ENCODE measurements at places on chromosomes 13 and 19.

DNA sequence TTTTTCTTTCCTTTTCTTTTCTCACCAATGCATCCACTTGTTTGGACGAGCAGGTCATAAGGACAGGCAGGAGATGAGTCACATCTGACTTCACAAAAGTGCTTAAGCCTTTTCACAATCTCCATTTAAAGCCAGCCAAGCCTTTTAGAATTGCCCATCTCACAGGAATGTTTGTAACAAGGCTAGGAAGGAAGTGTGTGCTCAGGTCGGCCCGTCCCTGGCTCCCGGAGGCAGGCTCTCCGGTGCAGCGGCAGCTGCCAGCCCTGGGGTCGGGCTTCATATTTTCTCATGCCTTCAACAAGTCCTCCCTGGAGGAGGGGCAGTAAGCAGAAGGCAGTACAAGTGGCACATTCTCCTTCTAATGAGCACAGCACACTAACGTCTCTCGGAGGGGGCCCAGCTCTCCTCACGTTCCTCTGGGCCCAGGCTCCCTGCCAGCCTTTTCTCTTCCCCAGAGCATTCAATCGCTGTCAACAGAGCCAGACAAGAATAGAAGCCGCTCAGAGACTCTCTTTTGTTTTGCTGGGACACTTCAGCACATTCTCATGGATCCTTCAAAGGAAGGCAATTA, 180.5 kb downstream of the COL4A1 start:
- DNase-seq, result no peak

- DNase-seq, result peak; percentile 87
Observed at GRCh38 chr19:1855040-1855827, 7.0 kb upstream of the REXO1 start.

- no peak for DNase-seq
Observed at GRCh38 chr19:55189403-55189835, 9.3 kb upstream of the SYT5 start.

- no peak for DNase-seq
Observed at GRCh38 chr13:51683597-51683996, 99.3 kb downstream of the WDFY2 start.

DNA sequence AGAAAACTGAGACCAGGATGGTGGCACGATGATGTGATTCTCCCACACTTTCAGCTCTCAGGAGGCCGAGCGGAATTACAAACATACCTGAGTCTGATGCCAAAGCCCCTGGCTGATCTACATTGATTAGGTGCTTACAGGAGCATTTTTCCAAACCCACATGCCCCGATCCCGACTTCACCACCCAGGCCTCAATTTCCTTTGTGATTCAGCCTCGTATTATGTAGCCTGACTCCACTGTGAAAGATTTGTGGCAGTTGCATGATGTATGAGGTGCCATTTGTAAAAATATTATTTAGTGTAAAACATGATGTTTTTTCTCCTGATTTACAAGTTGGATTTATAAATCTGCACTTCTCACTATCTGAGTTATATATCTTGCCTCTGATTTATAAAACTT, 118.0 kb downstream of the TSHZ3 start:
- DNase-seq, result no peak

DNA sequence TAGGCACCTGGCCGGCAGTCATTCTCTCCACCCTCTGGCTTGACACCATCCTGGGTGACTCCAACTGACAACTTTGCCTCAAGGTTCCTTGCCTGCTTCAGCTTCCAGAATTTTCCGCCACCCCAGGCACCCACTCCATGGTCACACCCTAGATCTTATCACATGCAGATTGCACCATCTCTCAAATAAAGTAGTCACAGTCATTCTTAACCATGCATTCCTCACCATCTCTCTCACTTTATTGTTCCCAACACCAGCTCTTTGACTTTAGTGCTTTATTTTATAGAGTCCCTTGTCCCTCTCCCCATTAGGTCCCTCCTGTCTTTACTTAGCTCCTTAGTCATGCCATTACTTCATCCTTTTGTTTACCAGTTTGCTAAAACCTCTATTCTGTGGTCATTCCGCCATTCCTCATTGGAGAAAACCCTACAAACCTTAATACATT, 351.7 kb downstream of the SPRY2 start:
- DNase-seq, result no peak

GRCh38 chr13:32415019-32415418, 12.9 kb downstream of the N4BP2L1 start:
- DNase-seq, result no peak

- no peak for DNase-seq
Observed at GRCh38 chr13:42968906-42969305, 23.1 kb downstream of the EPSTI1 start.

DNA sequence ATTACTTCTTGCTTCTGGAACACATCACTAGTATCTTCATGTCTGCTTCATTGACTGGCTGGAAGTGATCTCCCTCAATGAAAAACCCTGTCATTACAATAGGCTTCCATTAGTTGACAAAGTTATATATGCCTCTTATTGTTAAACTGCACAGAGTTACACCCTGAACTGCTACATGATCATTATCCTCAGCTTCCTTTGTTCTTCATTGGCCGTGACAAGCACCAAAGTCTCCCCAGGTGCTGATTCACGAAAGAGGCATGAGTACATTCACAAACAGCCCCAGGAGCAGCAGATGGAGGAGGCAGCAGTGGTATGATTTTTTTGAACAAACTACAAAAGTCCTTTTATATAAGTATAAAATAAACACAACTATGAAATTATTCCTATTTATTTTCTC, 51.4 kb downstream of the VWA8 start:
- DNase-seq, result no peak

DNA sequence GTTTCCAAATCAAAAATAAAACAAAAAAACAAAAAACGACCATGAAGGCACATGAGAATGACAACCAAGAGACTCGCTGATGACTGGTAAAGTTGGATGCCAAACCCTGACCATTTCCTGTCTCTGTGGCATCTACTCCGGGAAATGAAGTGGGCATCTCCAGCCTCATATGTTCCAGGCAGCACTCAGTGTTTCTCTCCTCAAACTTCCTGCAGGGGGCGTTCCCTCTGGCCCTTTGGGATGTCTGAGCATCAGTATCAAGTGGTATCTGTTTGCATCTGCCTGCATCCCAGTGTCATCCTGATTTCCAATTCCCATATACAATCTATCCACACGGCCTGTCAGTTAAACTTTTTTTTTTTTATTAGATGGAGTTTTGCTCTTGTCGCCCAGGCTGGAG, 9.8 kb upstream of the SIGLEC12 start:
- no peak for DNase-seq

DNA sequence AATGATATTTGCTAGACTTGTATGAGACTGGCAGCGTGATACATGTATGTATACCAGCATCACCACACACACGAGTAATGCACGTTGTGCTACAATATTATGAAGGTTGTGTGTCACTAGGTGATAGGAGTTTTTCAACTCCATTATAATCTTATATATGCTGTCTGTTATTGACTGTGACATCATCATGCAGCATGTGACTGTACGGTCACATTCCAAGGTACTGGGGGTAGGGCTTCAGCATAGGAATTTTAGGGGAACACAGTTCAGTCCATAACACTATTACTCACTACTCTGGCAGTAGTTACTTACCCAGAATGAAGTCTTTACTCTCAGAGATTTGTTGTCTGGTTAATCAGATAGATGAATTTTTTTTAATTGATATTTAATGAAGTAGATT, 91.1 kb downstream of the CDK8 start:
- no peak for DNase-seq

DNA sequence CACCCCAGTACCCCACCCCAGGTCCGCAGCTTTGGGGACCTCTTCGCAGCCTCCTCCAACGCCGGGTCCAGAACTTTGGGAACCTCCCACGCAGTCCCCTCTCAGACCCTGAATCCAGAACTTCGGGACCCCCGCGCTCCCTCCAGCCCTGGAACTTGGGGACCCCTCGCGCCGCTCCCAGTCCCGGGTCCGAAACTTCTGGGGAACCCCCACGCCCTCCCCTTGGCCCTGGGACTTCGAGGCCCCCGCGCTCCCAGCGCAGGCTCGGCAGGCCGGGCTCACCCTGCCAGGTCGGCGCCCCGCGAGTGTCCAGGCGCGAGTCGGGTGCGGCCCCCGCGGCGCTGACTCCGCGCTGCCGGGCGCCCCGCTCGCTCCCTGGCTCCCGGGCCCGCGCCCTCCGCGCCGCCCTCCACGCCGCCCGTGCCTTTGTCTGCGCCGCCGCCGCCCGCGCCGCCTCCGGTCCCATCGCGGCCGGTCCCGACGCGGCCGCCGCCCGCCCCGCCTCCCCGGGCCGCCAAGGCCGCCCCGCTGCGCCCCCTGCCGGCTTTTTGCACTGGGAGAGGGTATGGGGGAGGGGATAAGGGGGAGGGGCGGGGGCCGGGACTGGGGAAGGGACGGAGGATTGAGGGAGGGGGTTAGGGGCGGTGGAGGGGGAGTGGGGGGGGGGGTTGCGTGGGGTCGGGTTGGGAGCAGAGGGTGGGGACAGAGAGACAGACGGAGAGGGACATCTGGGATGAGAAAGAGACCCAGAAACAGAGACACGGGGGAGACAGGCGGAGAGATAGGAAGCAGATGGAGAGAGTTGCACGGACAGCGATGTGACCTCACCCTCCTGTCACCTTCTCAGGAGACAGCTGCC, at the start of gene HOMER3:
TSS of gene HOMER3 (minus strand) at position 449 of the 859 bp plus-strand sequence. CDS start 2,235 bp downstream, outside the sequence.
- peak; percentile 68 for DNase-seq

- no peak for DNase-seq
Observed at GRCh38 chr13:93505104-93505952, 278.7 kb downstream of the GPC6 start.

DNA sequence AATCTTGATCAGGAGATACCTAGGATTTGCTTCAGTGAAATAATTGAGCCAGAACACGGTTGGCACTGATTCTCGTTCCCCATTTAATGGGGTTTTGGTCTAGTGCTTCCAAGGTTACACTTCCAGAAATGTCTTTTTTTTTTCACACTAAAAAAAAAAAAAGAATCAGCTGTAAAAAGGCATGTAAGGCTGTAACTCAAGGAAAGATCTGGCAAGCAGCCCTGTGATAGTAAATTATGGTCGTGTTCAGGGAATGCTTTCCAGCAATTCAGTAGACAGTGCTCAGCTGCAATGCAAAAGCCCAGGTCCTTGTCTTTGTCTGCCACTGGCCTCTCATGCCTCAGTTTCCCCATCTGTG, 27.2 kb upstream of the NDUFS7 start:
- no peak for DNase-seq

DNA sequence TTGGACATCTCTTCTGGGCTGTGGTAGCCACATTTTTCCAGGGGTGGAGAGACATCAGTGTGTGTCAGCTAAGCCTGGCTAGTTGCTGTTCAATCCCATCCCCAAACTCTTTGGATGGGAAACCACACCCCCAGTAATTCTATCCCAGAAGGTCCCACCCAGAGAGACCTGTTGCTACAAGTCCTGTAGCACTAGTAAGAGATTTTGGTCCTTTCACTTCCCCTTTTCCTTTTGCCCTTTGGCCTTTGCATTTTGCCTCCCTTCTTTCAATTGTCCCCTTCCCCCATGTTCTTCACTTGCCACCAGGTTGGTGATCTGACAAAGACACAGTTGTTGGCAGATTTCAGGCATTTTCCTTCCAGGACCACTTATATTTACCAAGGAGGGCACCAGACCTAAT, 3.8 kb downstream of the CBY2 start:
- DNase-seq, result no peak

- DNase-seq, result no peak
Observed at GRCh38 chr13:34076943-34077703, 259.2 kb downstream of the RFC3 start.

- peak; percentile 64 for DNase-seq
Observed at GRCh38 chr19:56367829-56368711, 25.3 kb downstream of the ZNF582 start.

GRCh38 chr13:33207615-33207961, 78.0 kb downstream of the STARD13 start:
- no peak for DNase-seq

DNA sequence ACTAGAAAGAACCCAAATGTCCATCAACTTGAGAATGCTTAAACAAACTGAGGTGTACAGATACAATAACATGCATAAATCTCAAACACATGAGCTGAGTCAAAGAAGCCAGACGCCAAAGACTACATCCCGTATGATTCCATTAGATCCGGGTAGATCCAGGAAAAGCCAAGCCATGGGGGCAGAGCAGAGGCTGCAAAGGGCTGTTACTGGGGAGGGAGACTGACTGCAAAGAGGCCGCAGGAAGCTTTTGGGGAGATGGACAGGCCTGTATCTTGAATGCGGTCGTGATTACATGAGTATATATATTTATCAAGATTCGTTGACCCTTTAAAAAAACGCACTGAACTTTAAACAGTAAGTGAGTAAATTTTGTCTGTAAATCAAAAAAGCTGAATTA, 28.7 kb downstream of the GGACT start:
- DNase-seq, result no peak

GRCh38 chr19:57212109-57212508, 18.7 kb upstream of the AURKC start:
- no peak for DNase-seq

DNA sequence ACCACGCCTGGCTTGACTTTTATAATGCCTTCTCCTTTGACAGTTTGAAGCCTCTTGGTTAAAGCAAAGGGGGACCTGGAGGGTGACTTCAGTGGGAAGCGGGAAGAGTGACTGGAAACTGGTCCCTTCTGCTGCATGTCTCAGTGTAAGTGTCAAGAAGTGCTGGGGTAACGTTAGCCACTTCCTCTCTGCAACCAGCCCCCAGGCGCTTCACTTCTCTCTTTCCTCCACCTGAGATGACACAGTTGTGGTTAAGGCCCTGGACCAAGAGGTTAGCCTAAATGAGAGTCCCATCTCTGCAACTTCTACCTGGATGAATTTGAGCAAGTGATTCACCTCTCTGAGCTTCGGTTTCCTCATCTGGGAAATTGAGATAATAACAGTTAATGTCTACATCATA, 16.3 kb downstream of the LEUTX start:
- no peak for DNase-seq

DNA sequence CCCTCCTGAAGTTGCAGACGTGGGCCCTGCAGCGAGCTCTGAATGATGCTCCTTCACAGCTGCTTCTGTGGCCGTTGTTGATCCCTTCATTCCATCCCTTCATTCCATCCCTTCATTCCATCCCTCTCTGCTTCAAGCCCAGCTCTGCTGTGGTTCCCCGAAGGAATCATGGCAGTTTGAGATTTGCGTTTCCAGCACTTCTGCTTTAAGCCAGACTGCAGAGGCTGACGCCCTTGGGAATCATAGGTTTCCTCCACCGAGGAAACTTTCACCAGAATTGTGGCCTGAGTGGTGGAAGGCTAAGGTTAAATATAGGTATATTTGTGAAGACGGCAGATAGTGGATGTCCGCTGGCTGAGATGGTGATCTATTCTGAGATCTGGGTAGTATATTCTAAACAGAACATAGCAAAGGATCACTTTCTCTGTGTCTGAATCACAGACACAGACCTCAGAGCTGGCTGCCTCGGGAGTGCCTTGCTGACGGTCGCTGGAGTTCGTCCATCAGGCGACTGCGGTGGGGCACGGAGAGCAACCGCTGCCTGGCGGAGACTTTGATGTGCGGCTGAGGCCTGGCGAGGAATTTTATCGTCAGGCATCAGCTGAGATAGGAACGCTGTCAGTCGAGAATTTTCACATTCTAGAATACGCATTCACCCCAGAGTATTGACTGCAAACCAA, 42.8 kb upstream of the DCUN1D2 start:
- no peak for DNase-seq

Measured in activated T-helper 1 cell treated with anti-CD3 and anti-CD28 coated beads, Interleukin-12 subunit alpha, Interleukin-12 subunit beta, Interleukin-2, Interleukin-4 antibody, amounts not matched to agents 30 ng/mL and 10 ng/mL and 1 ng/mL, durations not matched to agents 14 hours and 24 hours and 36 hours (primary cell).